ENCODE measurements at places on chromosomes 3 and 15. TPM values are rescaled to one million over a fixed set of nuclear protein-coding genes. Genes with fewer than 3 reads are reported as not detected.
A peak's percentile ranks its signal among the peaks of the same experiment; 100 is the strongest.

- H3K27me3 ChIP-seq, result no peaks in the 10 kb centered on the region
- no peaks in the 10 kb centered on the region for H3K36me3 ChIP-seq
- H3K4me1 ChIP-seq, result no peaks in the 10 kb centered on the region
- DNase-seq, result no peak
- H3K4me3 ChIP-seq, result no peak overlapping the region
These were observed 82.2 kb upstream of the SLC6A6 start for GRCh38 chr3:14320219-14320618.

GRCh38 chr3:122668930-122669730 is 11.5 kb upstream of the PARP14 start:
- no peaks in the 10 kb centered on the region for H3K4me1 ChIP-seq
- H3K4me3 ChIP-seq, result no peak overlapping the region
- H3K27ac ChIP-seq, result no peak overlapping the region
- no peaks in the 10 kb centered on the region for H3K27me3 ChIP-seq
- no peaks in the 10 kb centered on the region for H3K36me3 ChIP-seq
- no peak for DNase-seq

GRCh38 chr3:13631256-13631655 is 82.3 kb downstream of the FBLN2 start:
- no peaks in the 10 kb centered on the region for H3K36me3 ChIP-seq
- H3K4me3 ChIP-seq, result no peak overlapping the region
- H3K27ac ChIP-seq, result no peak overlapping the region
- H3K4me1 ChIP-seq, result no peaks in the 10 kb centered on the region
- DNase-seq, result no peak
- H3K27me3 ChIP-seq, result no peaks in the 10 kb centered on the region

GRCh38 chr3:141812084-141812483 is 48.9 kb downstream of the GRK7 start:
- H3K36me3 ChIP-seq, result no peaks in the 10 kb centered on the region
- DNase-seq, result no peak
- H3K4me1 ChIP-seq, result no peaks in the 10 kb centered on the region
- H3K27ac ChIP-seq, result no peak overlapping the region

DNA sequence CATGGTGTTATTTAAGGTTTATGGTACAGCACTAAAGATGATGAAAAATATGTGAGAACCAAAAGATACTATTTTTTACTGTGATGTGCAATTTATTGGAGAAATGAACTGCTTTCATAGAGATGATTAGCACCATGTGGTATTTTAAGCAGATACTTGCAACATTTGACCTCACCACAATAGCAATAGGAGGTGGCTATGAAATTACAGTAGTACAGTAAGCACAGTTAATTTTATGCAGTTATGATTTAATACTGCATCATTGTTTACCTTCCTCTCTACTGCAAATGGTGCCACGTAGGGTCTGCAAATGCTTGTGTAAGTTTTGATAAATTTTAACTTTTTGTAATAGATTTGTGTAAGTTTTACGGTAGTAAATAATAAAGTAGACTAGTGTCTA is 14.0 kb downstream of the PYGO1 start:
- no peaks in the 10 kb centered on the region for H3K4me1 ChIP-seq
- no peaks in the 10 kb centered on the region for H3K36me3 ChIP-seq
- H3K27me3 ChIP-seq, result no peaks in the 10 kb centered on the region
- no peak overlapping the region for H3K4me3 ChIP-seq
- DNase-seq, result no peak
- no peak overlapping the region for H3K27ac ChIP-seq

GRCh38 chr15:52066842-52067544 is 45.6 kb downstream of the BCL2L10 start:
- no peaks in the 10 kb centered on the region for H3K36me3 ChIP-seq
- no peak overlapping the region for H3K27ac ChIP-seq
- no peak for DNase-seq
- H3K27me3 ChIP-seq, result no peaks in the 10 kb centered on the region
- no peaks in the 10 kb centered on the region for H3K4me1 ChIP-seq

- DNase-seq, result no peak
- H3K27me3 ChIP-seq, result no peaks in the 10 kb centered on the region
- no peak overlapping the region for H3K4me3 ChIP-seq
- no peak overlapping the region for H3K27ac ChIP-seq
- no peaks in the 10 kb centered on the region for H3K4me1 ChIP-seq
These were observed 6.1 kb upstream of the KPNA1 start for GRCh38 chr3:122520861-122521260.

GRCh38 chr3:69948246-69948862 is 51.2 kb upstream of the SAMMSON start:
- no peak overlapping the region for H3K4me3 ChIP-seq
- no peaks in the 10 kb centered on the region for H3K36me3 ChIP-seq
- H3K27me3 ChIP-seq, result no peaks in the 10 kb centered on the region
- no peak for DNase-seq

GRCh38 chr15:101646672-101647071 is 5.5 kb downstream of the TM2D3 start:
- H3K27ac ChIP-seq, result no peak overlapping the region
- H3K27me3 ChIP-seq, result no peaks in the 10 kb centered on the region
- H3K4me1 ChIP-seq, result peaks cover 15% of the 10 kb centered on the region
- DNase-seq, result no peak

GRCh38 chr3:120424976-120425570 is 25.7 kb downstream of the FSTL1 start:
- no peak for DNase-seq
- no peak overlapping the region for H3K4me3 ChIP-seq
- peaks cover 4% of the 10 kb centered on the region for H3K4me1 ChIP-seq

- no peak overlapping the region for H3K4me3 ChIP-seq
- DNase-seq, result no peak
- H3K27me3 ChIP-seq, result no peaks in the 10 kb centered on the region
- no peaks in the 10 kb centered on the region for H3K4me1 ChIP-seq
These were observed 89.9 kb upstream of the MEF2A start for GRCh38 chr15:99475754-99476412.

DNA sequence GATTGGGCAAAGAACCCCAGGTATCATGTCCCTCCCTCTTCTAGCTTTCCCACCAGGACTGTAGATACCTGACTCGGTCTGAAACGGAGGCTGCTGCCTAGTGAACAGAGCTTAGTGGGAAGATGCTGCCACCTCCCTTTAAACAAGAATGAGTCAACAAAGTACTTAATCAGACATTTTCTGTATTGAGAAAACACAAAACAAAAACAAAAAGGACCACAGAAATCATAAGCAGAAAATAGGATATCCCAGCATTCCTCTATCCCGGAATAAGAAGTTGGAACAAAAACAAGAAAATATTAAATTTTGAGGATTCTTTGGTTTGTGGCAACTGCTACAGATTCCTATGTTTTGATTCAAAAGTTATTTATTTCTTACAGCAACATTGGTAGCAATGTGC is 51.7 kb upstream of the COL8A1 start:
- no peaks in the 10 kb centered on the region for H3K27me3 ChIP-seq
- H3K27ac ChIP-seq, result no peak overlapping the region
- H3K4me1 ChIP-seq, result no peaks in the 10 kb centered on the region
- no peak for DNase-seq
- H3K4me3 ChIP-seq, result no peak overlapping the region

DNA sequence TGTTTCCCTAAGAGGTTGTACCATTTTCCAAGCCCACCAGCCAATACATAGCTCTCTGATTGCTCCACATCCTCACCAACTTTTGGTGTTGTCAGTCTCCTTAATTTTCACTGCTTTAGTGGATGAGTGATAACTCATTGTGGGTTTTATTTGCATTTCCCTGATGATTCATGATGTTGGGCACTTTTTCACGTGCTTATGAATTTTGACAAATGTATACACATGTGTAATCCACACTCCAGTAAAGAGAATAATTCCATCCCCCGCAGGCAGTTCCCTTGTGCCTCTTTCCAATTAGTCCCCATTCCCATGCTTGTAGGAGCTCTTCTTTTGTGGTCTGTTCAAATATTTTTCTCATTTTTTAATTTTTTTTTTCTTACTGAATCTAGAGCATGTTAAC is 52.4 kb downstream of the ANP32A start:
- H3K27ac ChIP-seq, result no peak overlapping the region
- no peaks in the 10 kb centered on the region for H3K36me3 ChIP-seq
- H3K27me3 ChIP-seq, result no peaks in the 10 kb centered on the region

GRCh38 chr3:35965908-35966307 is 326.6 kb downstream of the ARPP21 start:
- no peak overlapping the region for H3K27ac ChIP-seq
- no peak for DNase-seq
- H3K4me3 ChIP-seq, result no peak overlapping the region

- peak within 1 kb of the TSS; percentile 100 for H3K27ac ChIP-seq
- no peaks in the 10 kb centered on the region for H3K4me1 ChIP-seq
- DNase-seq, result peak; percentile 68
- H3K36me3 ChIP-seq, result no peaks in the 10 kb centered on the region
- peak within 1 kb of the TSS; percentile 88 for H3K4me3 ChIP-seq
These were observed at the start of gene MSL2 for GRCh38 chr3:136196064-136196400. Gene MSL2, minus strand, starts transcription at chr3:136196335. Its CDS starts 1,222 bp downstream, at chr3:136195113.

- peak overlapping the region; percentile 86 for H3K27ac ChIP-seq
- peaks cover 7% of the 10 kb centered on the region for H3K4me1 ChIP-seq
- DNase-seq, result no peak
- H3K36me3 ChIP-seq, result no peaks in the 10 kb centered on the region
- H3K27me3 ChIP-seq, result no peaks in the 10 kb centered on the region
These were observed 620 bp upstream of the CMSS1 start for GRCh38 chr3:99817047-99817436.

Gene FBXO40
- not detected for total RNA-seq

Gene RBP2
- total RNA-seq, result not detected

Gene LOXL1
- 10.8 TPM for total RNA-seq

Gene SNX22
- total RNA-seq, result 0.48 TPM

Gene RPP25
- 17.1 TPM for total RNA-seq

Gene FHIT
- total RNA-seq, result 9.0 TPM

Gene SLC22A14
- not detected for total RNA-seq

Gene LYZL4
- total RNA-seq, result not detected
